Diencephalon (tissue), 1 donor: ENCODE measurements at places on chromosomes 5 and 9. TPM values are rescaled to one million over a fixed set of nuclear protein-coding genes. Genes with fewer than 3 reads are reported as not detected.

Gene PCDHB9
- 9.2 TPM for total RNA-seq

Gene CARTPT
- 2.3 TPM for total RNA-seq

Gene SLC25A48
- total RNA-seq = 7.8 TPM

Gene SLC23A1
- total RNA-seq = 0.69 TPM

Gene CA9
- total RNA-seq = 1.2 TPM
